Astrocyte of the hippocampus (primary cell): ENCODE measurements at places on chromosomes 2 and 18.

DNA sequence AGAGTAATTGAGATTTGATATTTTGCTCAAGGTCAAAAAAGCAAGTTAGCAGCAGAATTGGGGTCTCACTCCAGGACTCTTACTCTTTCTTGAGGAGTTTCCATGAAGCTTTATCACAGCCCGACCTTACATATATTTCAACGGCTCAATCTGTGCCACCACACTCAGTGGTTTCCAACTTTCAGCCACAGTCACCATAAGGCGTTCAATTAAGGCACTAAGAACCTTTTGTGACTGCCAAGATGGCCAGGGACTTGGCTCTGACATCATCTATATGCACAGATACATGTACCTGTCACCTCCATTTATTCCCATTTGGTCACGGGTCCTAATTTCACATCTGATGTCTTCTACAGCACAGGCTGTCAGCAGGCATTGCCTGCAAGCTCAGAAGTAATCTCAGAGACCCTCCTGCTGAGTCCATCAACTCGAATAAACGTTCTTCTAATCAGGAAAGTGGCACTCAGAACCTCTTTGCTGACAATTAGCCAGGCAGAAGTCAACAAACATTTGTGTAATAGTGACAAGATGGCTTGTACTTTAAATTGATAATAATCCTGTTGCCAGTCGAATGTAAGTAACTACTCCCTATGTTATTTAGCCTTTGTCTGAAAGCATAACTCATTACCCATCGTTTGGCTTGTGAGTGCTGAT is 16.1 kb downstream of the DYTN start:
- no peak for DNase-seq

DNA sequence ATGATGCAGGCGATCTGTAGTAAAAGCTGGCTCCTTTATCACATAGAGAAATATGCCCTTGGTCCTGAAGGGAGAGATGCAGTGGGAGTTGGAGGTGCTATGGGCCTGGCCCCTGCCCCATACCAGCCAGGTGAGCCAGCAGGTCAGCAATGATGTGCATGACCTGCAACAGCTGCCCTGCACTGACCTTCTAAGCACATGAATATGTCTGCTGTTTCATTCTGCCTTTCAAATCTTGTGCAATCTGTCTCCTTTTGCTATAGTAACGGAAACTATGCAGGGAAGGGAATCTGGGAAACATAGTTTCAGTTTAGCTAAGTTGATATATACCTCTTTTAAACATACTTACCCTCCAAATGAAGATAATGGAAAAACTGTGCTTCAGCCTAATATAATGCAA is 235.2 kb downstream of the TDRD15 start:
- DNase-seq: no peak

GRCh38 chr2:204437815-204438756 is 107.2 kb upstream of the PARD3B start:
- DNase-seq: no peak

- DNase-seq: no peak
These were observed 28.3 kb upstream of the MRO start for GRCh38 chr18:50848061-50848551.

DNA sequence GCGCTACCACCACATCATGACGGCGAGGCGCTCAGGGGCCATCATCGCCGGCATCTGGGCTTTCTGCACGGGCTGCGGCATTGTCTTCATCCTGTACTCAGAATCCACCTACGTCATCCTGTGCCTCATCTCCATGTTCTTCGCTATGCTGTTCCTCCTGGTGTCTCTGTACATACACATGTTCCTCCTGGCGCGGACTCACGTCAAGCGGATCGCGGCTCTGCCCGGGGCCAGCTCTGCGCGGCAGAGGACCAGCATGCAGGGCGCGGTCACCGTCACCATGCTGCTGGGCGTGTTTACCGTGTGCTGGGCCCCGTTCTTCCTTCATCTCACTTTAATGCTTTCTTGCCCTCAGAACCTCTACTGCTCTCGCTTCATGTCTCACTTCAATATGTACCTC is 2.3 kb downstream of the MC5R start:
- no peak for DNase-seq

DNA sequence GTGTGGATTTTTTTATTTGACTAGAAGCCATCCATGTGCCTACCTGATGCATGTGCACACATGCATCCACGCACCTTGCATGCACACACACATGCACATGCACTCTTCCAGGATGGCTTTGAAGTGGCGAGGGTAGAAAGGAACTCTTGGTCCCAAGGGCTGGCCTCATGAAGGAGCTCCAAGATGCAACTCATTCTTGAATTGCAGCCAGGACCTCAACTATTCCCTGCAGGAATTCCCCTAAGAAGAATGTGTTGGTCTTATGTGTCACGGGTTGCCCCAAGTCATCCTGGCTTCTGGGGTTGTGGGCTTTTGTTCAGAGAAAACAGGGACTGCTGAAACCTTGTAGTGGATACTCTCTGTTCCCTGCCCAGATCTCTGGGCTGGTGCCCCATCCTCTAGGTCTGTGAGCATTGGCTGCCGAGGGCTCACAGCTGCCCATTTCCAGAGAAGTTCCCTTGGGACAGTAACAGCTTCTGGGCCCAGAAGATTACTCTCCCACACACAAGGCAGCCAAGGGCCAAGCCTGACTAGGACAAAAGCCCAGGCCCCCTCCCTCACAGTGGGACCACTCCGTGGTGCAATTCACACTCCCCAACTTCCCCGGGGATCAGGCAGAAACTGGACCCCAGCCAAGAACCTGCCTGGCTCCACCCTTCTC is 137.6 kb downstream of the COPS8 start:
- DNase-seq: peak; percentile 98

DNA sequence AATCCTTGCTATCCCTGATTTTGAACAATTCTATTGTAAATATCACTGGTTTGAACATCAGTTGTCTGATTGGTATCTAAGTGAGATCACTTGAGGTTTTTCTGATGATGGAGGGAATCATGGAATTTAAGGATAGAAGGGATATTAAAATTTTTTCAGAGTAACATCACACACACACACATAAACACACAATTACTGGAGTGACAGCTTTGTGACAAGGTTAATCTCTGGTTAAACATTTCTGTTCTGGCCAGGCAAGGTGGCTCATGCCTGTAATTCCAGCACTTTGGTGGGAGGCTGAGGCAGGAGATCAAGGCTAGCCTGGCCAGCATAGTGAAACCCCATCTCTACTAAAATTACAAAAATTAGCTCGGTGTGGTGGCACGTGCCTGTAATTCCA is 85.3 kb downstream of the SOCS6 start:
- no peak for DNase-seq

- peak; percentile 87 for DNase-seq
These were observed 195.7 kb upstream of the SESTD1 start for GRCh38 chr2:179460181-179460929.

DNA sequence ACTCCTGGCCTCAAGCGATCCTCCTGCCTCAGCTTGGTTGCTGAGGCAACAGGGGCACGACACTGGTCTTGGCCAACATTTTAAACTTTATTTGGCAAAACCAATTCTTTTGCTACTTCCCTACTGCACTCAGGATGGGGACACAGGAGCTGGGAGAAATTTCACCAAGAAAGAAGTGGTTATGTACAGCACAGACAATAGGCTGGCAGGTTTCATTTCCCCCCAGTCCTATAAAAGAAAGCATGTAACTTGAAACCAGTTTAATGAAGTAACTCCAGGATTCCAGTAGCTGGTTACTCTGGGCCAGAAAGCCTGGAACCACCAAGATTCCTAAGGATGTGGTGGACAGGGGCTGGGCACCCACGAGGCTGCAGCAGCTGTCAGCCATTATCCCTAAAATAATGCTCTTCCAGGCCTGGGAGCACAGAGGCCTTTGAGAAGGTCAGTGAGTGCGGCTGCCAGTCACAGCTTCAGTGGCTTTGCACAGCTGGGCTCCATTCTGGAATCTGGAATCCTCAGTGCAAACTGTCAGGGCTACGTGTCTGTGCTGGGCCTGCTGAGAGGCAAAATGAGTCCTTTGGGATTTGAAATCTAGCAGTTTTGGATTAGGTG is 142.3 kb upstream of the ITGA6 start:
- DNase-seq: peak; percentile 76

DNA sequence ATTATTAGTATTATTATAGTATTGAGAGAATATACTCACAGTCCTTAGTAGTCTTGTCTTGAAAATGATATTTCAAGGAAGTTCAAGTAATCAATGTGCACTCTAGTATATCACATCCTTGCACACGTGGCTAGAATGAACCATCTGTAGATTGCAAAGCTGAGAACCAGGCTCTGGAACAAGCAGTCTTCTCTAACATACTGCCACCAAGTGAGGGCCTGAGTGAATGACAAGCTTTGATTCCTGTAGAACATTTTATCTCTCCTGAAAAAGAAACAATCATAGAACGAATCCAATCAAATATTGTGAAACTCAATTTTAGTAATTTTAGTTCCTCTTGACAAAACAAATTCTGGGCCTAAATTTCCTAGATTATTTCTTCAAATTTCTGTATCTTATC is 55.3 kb upstream of the SULT1C3 start:
- DNase-seq: peak; percentile 15

- peak; percentile 76 for DNase-seq
These were observed 767.0 kb downstream of the SLC4A3 start for GRCh38 chr2:220394433-220394832.

DNA sequence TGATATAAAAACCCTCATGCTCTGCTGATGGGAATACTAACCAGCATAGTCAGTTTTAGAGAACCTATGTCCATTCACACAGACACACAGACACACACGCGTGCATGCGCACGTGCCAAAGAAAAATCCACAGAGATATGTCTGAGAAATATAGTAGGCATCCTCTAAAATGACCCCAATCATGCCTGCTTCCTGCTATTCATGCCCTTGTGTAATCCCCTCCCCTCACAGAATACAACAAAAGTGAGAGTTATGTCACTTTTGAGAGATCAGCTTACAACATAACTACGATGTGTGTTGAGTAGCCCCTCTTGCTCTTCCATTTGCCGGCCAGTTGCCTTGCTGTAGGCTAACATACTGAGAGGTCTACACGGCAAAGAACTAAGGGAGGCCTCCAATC is 121.3 kb downstream of the DYM start:
- no peak for DNase-seq
